ENCODE measurements at places on chromosomes 2 and 18.

DNA sequence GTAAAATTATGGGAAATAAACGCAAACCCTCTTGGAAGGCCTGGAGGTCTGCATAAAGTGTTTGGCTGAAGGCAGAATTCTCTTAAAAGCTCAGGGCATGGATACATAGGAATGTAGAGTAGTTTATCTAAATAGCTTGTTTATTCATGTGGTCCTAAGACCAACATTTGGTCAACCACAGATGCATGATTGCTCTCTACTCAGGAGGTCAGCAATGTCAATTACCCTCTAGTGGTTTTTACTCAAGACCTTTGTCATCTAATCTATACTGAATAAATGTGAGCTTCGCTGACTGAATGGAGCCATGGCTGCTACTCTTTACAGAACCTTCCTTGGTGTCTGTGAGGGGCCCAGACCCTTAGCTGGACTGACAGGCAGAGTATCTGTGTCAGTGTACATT, 139.8 kb downstream of the ATL2 start:
- H3K27ac ChIP-seq: no peak overlapping the region
- H3K4me1 ChIP-seq: no peaks in the 10 kb centered on the region
- no peak overlapping the region for H3K4me3 ChIP-seq
- DNase-seq: no peak
- no peaks in the 10 kb centered on the region for H3K36me3 ChIP-seq
- no peaks in the 10 kb centered on the region for H3K27me3 ChIP-seq

DNA sequence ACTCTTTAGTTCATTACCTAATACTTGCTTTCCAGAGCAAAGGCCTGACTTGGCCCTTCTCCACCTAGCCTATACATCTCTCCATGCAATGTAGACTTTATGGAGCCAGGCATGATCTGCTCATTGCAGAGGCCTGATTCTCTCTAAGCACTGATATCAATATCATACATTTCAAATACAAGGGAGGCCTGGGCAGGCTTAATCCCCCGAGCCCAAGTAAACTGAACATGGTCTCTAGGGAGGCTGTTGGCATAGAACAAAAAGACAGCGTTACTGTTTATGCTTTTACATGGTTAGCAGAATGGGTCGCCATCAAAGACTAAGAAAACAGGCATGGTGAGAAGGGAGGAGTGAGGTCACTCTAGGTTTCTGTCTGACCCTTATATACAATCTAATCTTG, 695.1 kb downstream of the ZEB2 start:
- H3K4me1 ChIP-seq: peaks cover 15% of the 10 kb centered on the region
- no peak overlapping the region for H3K27ac ChIP-seq
- no peaks in the 10 kb centered on the region for H3K36me3 ChIP-seq
- DNase-seq: no peak

DNA sequence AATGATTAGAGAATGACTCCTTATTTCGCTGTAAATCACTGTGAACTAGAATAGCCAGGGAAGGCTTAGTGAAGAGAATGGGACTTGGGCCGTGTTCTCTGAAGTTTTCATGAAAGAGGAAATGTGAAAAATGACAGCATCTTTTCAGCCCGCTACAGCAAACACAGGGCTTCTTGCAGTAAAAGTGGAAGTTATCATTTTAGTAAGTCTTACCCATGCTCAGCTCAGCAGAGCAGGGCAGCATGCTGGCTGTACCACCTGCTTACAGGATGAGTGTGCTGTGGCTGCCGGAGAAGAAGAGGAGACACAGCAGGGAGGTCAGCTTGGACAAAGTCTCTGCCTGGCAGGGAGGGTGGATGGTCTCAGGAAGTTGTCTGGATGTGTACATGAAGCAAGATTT, 300.7 kb upstream of the DLGAP1 start:
- no peak for DNase-seq
- no peaks in the 10 kb centered on the region for H3K4me1 ChIP-seq
- H3K36me3 ChIP-seq: no peaks in the 10 kb centered on the region
- no peak overlapping the region for H3K4me3 ChIP-seq
- no peaks in the 10 kb centered on the region for H3K27me3 ChIP-seq

- no peak overlapping the region for H3K27ac ChIP-seq
- peaks cover 40% of the 10 kb centered on the region for H3K36me3 ChIP-seq
- no peaks in the 10 kb centered on the region for H3K4me1 ChIP-seq
- DNase-seq: no peak
These were observed 123.7 kb downstream of the PIK3C3 start for GRCh38 chr18:42078711-42079110.

DNA sequence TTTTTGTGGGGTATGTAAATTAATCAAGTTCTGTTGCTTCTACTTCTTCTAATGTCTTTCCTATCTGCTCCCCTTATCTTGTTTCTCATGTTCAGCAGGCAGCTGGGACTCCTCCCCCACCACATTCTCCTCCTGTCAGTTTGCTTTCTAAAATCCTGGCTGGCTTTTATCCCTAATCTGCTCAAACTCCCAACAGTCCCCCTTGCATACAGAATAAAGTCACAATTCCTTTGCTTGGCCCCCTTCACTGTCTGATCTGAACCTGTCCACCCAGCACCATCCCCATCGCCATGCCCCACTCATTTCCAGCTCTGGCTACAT, 2.2 kb downstream of the CFAP221 start:
- no peaks in the 10 kb centered on the region for H3K36me3 ChIP-seq
- H3K4me1 ChIP-seq: peaks cover 30% of the 10 kb centered on the region
- no peaks in the 10 kb centered on the region for H3K27me3 ChIP-seq
- no peak for DNase-seq
- no peak overlapping the region for H3K4me3 ChIP-seq
- peak overlapping the region; percentile 5 for H3K27ac ChIP-seq

DNA sequence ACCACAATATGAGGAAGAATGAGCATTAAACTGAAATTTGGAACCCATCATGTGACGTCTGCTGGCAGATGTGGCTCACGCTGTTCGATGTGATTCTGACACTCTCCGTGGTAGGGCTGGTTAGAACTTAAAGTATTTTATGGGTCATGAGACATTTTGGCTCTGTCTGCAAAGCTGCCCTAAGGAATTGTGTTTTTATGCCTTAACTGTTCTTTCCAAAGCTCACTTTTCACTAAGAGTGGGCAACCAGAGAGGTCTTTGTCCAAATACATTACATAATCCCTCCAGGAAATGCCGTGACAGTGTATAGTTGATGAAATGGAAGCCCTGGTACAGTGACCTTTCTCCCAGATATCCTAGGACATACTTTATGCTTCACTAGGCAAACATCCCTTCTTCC, 119.1 kb downstream of the AQP4 start:
- no peaks in the 10 kb centered on the region for H3K27me3 ChIP-seq
- H3K36me3 ChIP-seq: no peaks in the 10 kb centered on the region
- H3K4me3 ChIP-seq: no peak overlapping the region
- H3K27ac ChIP-seq: no peak overlapping the region

DNA sequence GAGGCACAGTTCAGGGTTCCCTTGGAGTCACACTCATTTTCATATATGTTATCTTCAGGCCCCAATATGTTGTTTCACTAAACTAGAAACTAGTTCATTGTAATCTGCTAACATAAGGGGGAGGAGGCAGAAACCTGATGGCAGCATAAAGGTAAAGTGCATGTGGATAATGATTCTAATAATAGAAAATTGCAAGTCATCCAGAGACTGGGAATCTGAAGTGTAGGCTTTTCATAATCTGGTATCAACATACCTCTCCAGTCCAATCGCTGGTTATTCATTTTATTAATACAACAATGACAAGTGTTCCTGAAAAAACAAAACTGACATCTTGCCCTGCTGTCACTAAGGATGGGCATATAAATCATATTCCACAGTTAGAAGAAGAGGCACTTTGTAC, 326.3 kb upstream of the ZNF804A start:
- no peak overlapping the region for H3K4me3 ChIP-seq
- H3K36me3 ChIP-seq: no peaks in the 10 kb centered on the region
- H3K27me3 ChIP-seq: no peaks in the 10 kb centered on the region
- no peak overlapping the region for H3K27ac ChIP-seq
- DNase-seq: no peak
- H3K4me1 ChIP-seq: peaks cover 14% of the 10 kb centered on the region

DNA sequence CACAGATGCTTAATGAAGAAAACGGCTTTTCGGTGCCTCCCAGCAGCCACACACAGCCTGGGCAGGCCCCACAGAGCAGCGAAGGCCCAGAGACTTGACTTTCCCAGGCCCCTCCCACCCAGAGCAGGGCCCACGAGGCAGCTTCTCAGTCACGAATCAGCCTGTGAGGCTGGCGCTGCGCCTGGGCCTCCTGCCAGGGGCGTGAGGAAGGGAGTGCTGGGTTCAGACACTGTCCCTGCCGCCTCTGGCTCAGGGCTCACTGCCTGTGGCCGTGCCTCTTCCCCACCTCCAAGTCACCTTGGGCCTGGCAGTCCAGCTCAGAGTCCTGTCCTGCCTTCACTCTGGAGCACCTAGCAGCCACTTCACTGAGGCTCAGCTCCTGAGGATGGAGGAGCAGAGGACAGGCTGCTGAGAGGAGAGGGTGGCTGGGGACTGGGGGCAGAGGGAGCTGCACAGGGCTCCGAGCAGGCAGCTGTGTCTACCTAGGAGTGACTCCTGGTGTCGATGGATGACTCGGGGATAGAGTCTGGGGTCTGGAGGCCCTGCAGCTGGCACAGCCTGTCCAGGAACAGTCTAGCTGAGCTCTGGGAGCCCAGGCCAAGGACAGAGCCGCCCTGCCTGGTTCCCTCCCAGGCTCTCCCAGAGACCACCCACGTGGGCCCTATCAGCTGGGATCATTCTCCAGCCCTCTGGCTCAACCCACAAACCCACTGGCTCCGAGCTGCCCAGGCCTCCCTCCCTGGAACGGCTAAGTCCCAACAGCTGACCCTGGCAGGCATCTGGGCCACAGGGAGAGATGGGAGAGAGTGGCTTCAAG, 36.4 kb upstream of the FOSL2 start:
- DNase-seq: peak; percentile 67
- peaks cover 20% of the 10 kb centered on the region for H3K4me1 ChIP-seq
- H3K36me3 ChIP-seq: no peaks in the 10 kb centered on the region

GRCh38 chr2:144357623-144358373, 162.1 kb downstream of the ZEB2 start:
- DNase-seq: no peak
- H3K27ac ChIP-seq: no peak overlapping the region
- no peaks in the 10 kb centered on the region for H3K27me3 ChIP-seq
- H3K36me3 ChIP-seq: no peaks in the 10 kb centered on the region

DNA sequence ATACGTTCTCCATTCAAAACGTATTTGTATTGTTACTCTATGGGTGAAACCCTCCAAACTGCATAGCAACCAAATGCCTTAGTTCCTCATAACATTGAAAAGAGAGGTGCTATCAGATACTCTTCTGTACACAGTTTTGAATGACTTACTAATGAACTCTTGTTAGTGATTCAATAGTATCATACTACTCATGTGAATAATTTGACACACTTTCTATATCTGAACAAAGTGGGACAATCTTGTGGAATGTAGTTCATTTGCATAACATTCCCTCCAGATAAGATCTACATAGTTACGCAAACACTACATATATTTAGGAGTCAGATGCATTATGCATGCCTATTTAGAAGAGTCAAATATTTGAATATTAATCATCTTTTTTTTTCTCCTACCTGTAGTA, 232.0 kb upstream of the NRXN1 start:
- DNase-seq: no peak
- no peak overlapping the region for H3K4me3 ChIP-seq
- H3K27ac ChIP-seq: no peak overlapping the region
- H3K27me3 ChIP-seq: no peaks in the 10 kb centered on the region

- peak overlapping the region; percentile 95 for H3K27ac ChIP-seq
- peaks cover 2% of the 10 kb centered on the region for H3K36me3 ChIP-seq
- H3K4me3 ChIP-seq: no peak overlapping the region
- peaks cover 66% of the 10 kb centered on the region for H3K4me1 ChIP-seq
- DNase-seq: no peak
These were observed 119.6 kb downstream of the ZFP36L2 start for GRCh38 chr2:43106559-43107527.

DNA sequence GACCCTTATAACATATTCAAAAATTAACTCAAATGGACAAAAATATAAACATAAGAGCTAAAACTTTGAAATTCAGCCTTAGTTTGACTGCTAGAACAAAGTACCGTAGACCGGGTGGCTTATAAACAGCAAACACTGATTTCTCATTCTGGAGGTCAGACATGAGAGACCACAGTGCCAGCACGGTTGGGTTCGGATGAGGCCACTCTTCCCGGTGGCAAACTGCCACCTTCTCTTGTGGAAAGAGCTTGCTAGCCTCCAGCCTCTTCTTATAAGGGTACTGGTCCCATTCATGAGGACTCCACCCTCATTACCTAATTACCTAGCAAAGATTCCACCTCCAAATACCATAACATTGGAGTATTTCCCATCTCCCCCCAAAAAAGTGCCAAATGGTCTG, 91.3 kb downstream of the FAM210A start:
- H3K4me1 ChIP-seq: peaks cover 1% of the 10 kb centered on the region
- no peak overlapping the region for H3K27ac ChIP-seq
- DNase-seq: no peak
- H3K36me3 ChIP-seq: no peaks in the 10 kb centered on the region
- no peaks in the 10 kb centered on the region for H3K27me3 ChIP-seq

- H3K27me3 ChIP-seq: peaks cover 5% of the 10 kb centered on the region
- H3K4me1 ChIP-seq: peaks cover 32% of the 10 kb centered on the region
- H3K36me3 ChIP-seq: no peaks in the 10 kb centered on the region
- H3K4me3 ChIP-seq: no peak overlapping the region
- H3K27ac ChIP-seq: no peak overlapping the region
These were observed 123.3 kb upstream of the RND3 start for GRCh38 chr2:150610670-150611279.

DNA sequence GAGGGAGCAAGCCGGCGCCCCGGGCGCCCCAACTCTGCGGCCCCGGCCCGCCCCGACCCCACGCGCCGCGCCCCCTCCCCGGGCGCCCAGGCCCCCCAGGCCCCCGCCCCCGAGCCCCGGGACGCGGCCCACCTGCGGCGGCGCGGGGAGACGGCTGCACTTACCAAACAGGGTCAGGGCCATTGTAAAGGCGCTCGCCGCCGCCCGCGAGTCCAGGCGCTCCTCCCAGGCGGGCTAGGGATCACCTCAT, 526 bp downstream of the CHN1 start:
- no peak for DNase-seq
- peak overlapping the region; percentile 95 for H3K27ac ChIP-seq
- peaks cover 50% of the 10 kb centered on the region for H3K4me1 ChIP-seq

DNA sequence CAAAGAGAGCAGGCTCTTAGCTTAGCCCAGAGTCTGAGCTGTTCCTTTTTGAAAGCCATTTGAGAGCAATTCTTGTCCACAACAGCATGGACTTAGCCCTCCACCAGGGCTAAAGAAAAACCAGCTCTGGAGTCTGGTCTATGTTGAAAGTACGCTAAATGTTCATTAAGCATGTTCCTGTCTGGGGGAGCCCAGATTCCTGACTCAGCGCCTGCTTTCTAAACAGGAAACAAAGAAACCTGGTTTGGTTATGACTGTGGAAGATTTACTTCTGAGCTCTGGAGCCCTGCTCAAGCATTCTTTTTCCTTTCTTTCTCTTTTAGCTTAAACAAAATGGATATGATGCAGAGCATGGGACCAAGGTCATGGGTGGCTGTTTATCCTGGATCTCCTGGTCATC, 279.8 kb downstream of the RBM43 start:
- H3K27me3 ChIP-seq: no peaks in the 10 kb centered on the region
- H3K27ac ChIP-seq: peak overlapping the region; percentile 72
- H3K36me3 ChIP-seq: no peaks in the 10 kb centered on the region
- DNase-seq: no peak

GRCh38 chr2:214865400-214865799, 55.9 kb upstream of the BARD1 start:
- H3K27me3 ChIP-seq: no peaks in the 10 kb centered on the region
- no peak overlapping the region for H3K4me3 ChIP-seq
- H3K36me3 ChIP-seq: no peaks in the 10 kb centered on the region
- H3K27ac ChIP-seq: no peak overlapping the region
- no peak for DNase-seq

Measured in mesothelial cell of epicardium (in vitro differentiated cells).